Activated naive CD4-positive, alpha-beta T cell (primary cell): ENCODE measurements at places on chromosomes 5 and 9.

GRCh38 chr9:111542497-111543254 lies 17.7 kb downstream of the ZNF483 start:
- no peak for DNase-seq

DNA sequence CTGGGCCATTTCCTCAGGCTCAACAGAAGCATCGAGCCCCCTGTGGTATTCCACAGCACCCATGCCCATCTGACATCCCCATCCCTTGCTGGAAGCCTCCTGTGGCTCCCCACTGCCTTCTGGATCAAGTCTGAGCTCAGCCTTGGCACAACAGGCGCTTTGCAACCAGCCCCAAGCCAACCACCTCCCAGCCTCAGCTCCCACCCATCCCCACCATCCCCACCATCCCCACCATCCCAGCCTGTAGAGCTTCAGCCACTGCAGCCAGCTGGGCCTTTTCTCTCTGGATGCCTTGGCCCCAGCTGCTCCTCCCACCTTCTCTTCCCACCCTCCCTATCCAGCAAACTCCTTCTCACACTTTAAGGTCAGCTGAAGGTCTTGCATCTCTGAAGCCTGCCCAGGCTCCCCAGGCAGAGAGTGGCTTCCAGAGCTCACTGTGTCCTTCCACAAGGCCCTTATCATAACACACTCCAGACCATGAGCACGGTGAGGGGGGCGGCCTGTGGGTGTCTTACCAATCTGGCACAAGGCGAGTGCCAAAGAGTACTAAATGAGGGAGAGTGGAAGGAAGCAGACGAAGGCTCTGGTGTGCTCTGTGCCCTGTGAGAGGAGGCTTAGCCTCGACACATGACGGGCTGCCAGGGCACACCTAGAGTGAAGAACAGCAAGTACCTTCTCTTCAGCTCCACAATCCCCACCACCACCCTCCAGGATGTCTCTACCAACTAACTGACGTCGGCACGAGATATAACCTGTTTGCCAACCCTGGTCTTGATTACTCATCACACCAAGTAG lies 6.5 kb downstream of the HIGD2A start:
- DNase-seq, result no peak

- DNase-seq, result no peak
Measured at GRCh38 chr9:89776795-89777525, 172.1 kb downstream of the GADD45G start.

- no peak for DNase-seq
Measured at GRCh38 chr9:27385606-27386322, 88.8 kb upstream of the EQTN start.

- no peak for DNase-seq
Measured at GRCh38 chr5:64569858-64570257, 64.0 kb downstream of the RGS7BP start.
